Vagina (tissue), 2 donors: ENCODE measurements at places on chromosomes 1 and 21.

- no peak for DNase-seq
Observed at GRCh38 chr1:77514921-77515776, 167.3 kb downstream of the ZZZ3 start.

GRCh38 chr1:204127597-204128242, 24.1 kb downstream of the ETNK2 start:
- DNase-seq: no peak

DNA sequence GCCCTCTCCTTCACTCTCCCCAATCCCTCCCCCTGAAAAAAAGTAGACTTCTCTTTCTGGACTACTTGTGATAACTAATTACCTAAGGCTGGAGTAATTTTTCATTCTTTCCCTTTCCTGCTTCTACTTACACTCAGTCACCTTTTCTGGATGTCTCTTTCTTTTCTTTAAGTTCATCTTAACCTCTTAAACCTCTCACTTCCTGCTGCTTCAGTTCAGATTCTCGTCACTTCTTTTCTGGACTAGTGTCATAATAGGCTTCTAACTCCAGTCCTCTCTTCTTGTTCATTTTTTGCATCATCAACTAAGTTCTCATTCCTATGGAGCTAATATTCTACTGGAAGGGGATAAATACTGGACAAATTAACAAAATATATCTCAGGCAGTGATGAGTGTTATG, 75.4 kb downstream of the LRRC53 start:
- DNase-seq: no peak

GRCh38 chr1:53470155-53470554, 11.0 kb downstream of the DMRTB1 start:
- DNase-seq: peak; percentile 52

- no peak for DNase-seq
Observed at GRCh38 chr1:20538227-20538626, 14.1 kb upstream of the FAM43B start.

DNA sequence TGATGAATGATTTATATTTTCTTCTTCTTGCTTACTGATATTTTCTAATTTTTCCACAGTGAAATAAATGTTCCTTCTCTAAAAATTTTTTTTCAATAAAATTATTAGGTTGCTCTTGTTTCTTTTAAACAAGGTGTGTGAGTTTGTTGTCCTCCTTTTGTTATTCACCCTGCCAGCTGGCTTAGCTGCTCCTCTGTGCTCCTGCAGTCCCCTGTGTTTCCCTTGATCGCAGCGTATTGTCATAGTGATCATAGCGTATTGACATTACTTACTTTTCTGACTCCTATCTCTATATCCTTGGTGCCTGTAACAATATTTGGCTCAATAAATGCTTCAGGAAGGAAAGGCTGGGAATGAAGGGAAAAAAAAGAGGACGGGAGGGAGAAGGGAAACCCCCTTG, 24.9 kb upstream of the PODN start:
- DNase-seq: no peak

GRCh38 chr1:212137854-212138253, 102.3 kb downstream of the DTL start:
- DNase-seq: no peak

DNA sequence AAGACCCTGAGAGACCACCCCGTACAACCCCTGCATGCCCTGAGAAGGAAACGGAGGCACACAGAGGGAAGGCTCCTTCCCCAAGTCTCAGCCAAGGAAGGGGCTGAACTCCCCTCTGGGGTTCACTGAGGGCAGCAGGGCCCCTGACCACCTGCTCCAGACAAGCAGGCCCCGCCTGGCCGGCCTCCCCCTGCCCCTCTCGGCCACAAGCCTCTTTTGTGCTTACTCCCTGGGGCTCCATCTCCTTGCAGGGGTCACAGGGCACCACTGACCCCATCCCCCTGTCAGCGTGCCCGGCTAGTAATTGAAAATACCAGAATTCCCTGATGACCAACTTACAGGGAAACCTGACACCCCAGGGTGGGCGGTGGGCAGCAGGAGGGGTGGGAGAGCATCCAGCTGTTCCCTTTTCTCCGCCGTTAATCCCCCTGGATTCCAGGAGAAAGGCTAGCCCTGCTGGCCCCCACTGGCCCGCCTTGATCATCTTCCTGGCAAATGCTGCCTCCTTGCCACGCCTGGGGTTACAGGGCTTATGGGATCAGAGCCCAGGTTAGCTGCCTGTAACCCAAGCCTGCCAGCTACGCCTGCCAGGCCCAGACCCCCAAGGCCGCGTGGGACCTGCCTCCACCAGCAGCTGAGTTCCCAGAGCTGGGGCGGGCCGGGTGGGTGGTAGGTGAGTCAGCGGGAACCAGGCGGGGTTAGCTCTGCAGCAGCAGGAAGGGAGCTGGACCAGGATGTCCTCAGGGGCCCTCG, 96.1 kb downstream of the LACTBL1 start:
- no peak for DNase-seq

- no peak for DNase-seq
Observed at GRCh38 chr1:84122780-84123382, 21.2 kb upstream of the PRKACB start.

GRCh38 chr1:206766251-206766856, 4.2 kb upstream of the IL19 start:
- no peak for DNase-seq

GRCh38 chr21:34268493-34268892, 95.3 kb upstream of the KCNE2 start:
- no peak for DNase-seq

DNA sequence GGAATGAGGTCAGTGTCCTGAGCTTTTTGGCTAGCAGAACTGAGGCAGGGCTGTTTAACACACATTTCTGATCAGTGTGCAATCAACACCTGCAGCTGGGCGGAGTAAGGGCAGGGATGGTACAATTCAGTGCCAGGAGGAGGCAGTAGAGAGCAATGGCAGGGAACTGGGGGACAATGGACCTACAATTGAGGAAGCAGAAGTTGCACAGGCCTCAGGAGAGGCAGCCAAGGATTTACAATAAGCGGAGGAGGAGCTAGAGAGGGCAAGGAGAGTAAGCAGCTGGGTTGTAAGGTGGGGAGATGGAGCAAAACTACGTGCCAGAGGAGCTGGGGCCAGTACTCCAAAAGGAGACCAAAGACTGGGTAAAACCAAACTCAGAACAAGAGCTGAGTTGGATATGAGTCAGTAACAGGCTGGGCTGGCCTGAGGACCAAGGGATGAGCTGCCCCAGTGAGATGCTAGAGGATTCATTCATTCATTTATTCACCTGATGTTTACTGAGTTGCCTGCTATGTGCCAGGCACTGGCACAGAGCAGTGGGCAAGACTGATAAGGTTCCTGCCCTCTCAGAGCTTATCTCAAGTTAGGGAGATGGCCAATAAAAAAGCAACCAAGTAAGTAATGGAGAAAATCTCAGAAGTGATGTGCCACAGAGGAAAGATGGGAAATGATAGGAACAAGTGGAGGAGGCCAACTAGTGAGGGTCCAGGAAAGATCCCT, 10.4 kb upstream of the GALE start:
- DNase-seq: no peak

GRCh38 chr1:212283741-212284140, 1.5 kb upstream of the PPP2R5A start:
- DNase-seq: no peak

DNA sequence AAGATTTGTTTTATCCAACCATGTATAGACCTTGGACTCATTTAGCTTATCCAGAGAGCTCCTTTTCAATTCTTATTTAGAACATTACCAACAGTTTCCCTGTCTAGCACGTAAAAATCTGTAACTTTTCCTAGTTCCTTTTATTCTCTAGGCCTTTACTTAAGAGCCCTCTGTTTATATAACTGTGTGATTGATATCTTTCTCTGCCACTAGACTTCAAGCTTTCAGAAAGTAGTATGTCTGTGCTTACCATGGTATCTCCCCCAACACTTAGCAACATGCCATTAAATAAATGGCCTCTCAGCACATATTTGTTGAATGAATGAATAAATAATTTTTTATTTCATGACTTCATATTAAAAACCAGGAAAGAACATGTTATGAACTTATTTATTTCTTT, 209.4 kb downstream of the PTPRC start:
- DNase-seq: no peak

GRCh38 chr1:246893191-246893939, 38.4 kb downstream of the AHCTF1 start:
- DNase-seq: no peak

DNA sequence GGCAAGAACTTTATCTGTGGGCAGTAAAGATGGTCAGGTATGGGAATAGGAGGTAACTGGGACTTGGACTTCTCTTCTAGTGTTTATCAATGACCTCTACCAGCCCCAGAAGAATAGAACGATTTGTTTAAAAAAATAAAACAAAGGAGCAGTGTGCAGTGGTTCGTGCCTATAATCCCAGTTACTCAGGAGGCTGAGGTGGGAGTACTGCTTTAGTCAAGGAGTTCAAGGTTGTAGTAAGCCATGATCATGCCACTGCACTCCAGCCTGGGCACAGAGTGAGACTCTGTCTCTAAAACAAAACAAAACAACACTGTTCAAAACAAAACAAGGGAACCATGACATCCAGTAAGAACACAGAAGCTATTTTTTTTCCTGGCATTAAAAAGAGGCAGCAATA, 4.3 kb downstream of the RNF19B start:
- no peak for DNase-seq

- DNase-seq: no peak
Observed at GRCh38 chr1:23452011-23452411, 27.5 kb upstream of the TCEA3 start.

GRCh38 chr1:15755646-15756040, 3.0 kb upstream of the FBLIM1 start:
- no peak for DNase-seq

- DNase-seq: no peak
Observed at GRCh38 chr1:180611016-180611930, 20.5 kb upstream of the XPR1 start.

GRCh38 chr1:154798645-154799044, 71.4 kb downstream of the KCNN3 start:
- DNase-seq: no peak

DNA sequence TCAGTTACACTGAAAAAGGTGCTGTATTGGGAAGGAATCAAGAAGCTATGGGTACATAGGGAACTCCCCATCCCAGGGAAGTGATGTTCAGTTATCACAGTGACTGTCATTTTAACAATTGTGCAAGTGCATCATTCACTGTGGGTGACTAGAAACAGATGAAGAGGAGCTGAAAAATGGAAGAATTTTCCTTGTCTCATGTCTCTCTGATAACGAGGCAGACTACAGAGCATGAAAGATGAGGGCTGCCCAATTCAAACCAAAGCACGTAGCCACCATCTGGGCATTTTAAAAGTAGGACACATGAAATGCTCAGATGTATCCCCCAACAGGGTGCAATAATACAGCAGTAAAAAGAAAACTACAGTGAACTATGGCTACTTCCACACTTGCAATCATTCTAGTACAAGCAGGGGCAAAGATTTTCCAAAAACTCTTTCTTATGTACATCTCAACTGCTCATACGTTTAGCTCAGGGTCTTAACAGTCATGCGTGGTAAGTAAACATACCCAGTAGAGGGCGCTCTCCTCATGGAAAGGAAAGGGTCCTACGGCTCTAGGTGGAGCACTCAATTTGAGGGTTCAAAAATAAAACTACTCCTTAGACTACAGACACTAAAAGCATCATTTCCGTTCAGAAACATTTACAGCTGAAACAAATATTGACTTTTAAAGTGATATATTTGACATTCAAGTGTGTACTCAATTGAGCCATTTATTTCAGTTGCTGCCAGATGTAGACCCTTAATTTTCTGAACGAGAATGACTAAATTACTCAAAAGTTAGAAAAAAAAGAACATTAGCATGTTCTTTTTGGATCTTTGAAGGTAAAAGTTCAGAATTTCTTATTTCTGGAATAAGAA, 143.2 kb downstream of the KCTD3 start:
- DNase-seq: no peak

- no peak for DNase-seq
Observed at GRCh38 chr21:46223217-46223616, 5.4 kb downstream of the LSS start.

DNA sequence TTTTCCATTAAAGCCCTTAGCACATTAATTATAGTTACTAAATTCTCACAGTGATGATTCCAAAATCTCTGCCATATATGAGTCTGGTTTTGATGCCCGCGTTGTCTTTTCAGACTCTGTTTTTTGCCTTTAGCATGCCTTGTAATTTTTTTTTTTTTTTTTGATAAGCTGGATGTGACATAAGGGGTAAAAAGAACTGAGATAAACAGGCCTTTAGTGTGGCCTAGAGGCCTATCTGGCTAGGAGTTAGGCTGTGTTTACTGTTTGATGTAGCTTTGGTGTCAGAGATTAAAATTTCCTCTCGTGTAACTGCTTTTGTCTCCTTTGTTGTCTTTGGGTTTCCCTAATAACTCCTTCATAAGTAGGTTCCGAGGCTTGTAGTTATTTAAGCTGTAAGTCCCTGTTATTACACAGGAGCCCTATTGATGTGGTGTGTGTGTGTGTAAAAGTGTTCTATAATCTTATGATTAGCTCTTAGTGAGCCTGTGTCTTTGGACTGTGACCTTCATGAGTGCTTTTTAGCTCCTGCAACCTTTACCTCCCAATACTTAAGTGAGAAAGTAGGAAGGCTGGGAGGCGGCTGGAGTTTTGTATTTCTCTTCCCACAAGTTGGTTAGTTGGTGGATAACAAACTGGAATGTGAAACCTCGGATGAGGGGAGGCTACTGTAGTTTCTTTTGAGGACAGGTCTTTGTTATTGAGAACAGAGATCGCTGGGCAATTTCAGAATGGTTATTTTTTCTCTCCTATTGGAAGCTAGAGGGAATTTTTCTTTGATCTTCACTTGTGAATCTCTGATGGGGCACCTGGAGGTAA, 19.3 kb downstream of the HS2ST1 start:
- no peak for DNase-seq

DNA sequence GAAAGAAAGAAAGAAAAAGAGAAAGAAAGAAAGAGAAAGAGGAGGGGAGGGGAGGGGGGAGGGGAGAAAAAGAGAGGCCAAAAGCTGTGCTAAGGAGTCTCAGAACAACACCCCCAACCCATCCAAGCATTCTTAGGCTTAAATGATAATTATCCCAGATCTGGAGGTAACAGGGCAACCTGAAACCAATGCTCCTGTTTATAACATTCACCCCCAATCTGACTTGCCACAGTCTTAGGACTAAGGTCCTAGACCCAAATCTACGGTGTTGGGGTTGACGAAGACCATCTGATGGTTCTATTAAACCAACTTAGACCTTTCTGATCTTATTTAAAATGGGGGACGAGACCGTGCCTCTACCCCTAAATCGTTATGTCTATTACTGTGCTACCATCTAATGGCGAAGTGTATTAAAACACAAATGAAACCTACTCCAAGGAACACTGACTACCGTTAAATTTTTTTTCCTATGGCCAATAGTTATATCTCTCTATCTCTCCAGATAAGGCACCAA, 119.3 kb upstream of the CDC42BPA start:
- DNase-seq: no peak

GRCh38 chr21:45975020-45975666, 6.4 kb upstream of the COL6A1 start:
- DNase-seq: no peak
